ENCODE measurements at places on chromosomes 11 and 22.

DNA sequence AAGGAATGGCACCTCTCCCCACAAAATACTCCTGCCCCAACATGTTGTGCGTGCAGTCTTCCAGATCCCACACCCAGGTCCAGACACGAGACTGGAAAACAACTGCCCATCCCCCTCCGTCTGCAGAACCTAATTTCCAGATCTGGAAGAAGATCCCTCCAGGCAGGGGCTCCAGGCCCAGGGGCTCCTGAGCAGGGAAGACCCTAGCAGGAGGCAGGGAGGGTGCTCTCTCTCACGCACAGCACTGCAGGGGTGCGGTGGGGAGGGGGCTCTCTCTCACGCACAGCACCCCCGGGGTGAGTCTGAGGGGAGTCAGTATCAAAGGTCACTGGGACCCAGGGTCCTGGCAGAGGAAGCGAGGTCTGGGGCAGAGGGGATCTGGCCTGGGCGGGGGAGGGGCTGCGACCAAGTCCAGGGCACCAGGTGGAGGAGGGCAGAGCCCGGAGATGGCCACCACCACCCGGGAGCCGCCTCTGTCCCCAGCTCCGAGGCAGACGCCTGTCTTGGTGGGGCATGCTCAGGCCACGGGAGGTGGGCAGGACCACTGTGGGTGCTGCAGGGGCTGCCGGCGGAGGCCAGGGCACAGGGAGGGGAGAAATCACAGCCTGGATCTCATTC lies 1.7 kb downstream of the MLC1 start:
- no peak for DNase-seq

GRCh38 chr22:26610072-26610958 lies 7.5 kb downstream of the CRYBB1 start:
- DNase-seq, result no peak

GRCh38 chr22:25402160-25402500 lies 162.3 kb upstream of the GRK3 start:
- no peak for DNase-seq

DNA sequence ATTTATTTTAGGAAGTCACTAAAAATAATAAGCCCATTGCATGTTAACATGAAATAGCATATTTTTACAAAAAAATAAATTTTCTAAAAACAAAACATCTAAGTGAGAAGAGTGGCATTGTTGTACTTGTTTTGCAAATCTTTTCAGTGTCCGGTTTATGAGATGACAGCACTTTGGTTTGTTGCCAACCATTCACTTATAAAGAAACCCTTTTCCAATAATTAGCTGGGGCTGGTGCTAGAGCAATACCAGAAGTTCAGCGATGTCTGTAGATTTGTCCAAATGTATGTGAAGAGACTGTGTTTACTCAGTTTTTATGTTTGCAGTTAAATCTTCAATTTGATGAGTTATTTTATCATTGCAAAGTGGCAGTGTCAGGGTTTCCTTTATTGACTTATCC lies 22.1 kb upstream of the KRTAP5-7 start:
- DNase-seq, result no peak

- no peak for DNase-seq
Observed at GRCh38 chr22:39013942-39014722, at the start of gene APOBEC3C. TSS of gene APOBEC3C (plus strand) at chr22:39014257. CDS start at chr22:39014363, 106 bp downstream.

- DNase-seq, result no peak
Observed at GRCh38 chr11:94766713-94767206, 1.4 kb upstream of the AMOTL1 start.

GRCh38 chr22:35708453-35708852 lies 9.2 kb upstream of the APOL5 start:
- DNase-seq, result no peak
